ENCODE measurements at places on chromosomes 3 and 15. TPM values are rescaled to one million over a fixed set of nuclear protein-coding genes. Genes with fewer than 3 reads are reported as not detected.

Gene CLSTN2
- total RNA-seq, result 0.43 TPM

Gene POLQ
- 5.5 TPM for total RNA-seq

Gene ITGB5
- total RNA-seq, result 124 TPM

Gene MEIS2
- 4.9 TPM for total RNA-seq

Gene LMAN1L
- total RNA-seq, result not detected

Gene PIERCE2
- 1.7 TPM for total RNA-seq

Gene FOXL2
- not detected for total RNA-seq

Gene GORASP1
- total RNA-seq, result 32.6 TPM

Data from tracheal epithelial cell (primary cell).